ENCODE measurements at places on chromosomes 4 and X. TPM values are rescaled to one million over a fixed set of nuclear protein-coding genes. Genes with fewer than 3 reads are reported as not detected.

- no peaks in the 10 kb centered on the region for H3K27me3 ChIP-seq
- peaks cover 21% of the 10 kb centered on the region for H3K4me1 ChIP-seq
- DNase-seq: no peak
- no peak overlapping the region for H3K27ac ChIP-seq
- no peak overlapping the region for H3K4me3 ChIP-seq
Observed at GRCh38 chr4:179692222-179692621, 2250.0 kb upstream of the AGA start.

Gene PF4V1
- total RNA-seq: not detected

GRCh38 chr4:71609167-71609566 lies 174.7 kb downstream of the GC start:
- peaks cover 52% of the 10 kb centered on the region for H3K4me1 ChIP-seq
- H3K4me3 ChIP-seq: no peak overlapping the region
- H3K27me3 ChIP-seq: no peaks in the 10 kb centered on the region
- no peak for DNase-seq
- H3K36me3 ChIP-seq: peaks cover 43% of the 10 kb centered on the region

- no peaks in the 10 kb centered on the region for H3K4me1 ChIP-seq
- H3K4me3 ChIP-seq: no peak overlapping the region
- DNase-seq: no peak
Observed at GRCh38 chr4:2251795-2252529, 9.9 kb downstream of the MXD4 start.

- peaks cover 8% of the 10 kb centered on the region for H3K4me1 ChIP-seq
- no peak for DNase-seq
- no peak overlapping the region for H3K27ac ChIP-seq
- H3K36me3 ChIP-seq: peaks cover 3% of the 10 kb centered on the region
- no peaks in the 10 kb centered on the region for H3K27me3 ChIP-seq
Observed at GRCh38 chrX:143121477-143121876, 95.7 kb downstream of the SPANXN4 start.

- no peaks in the 10 kb centered on the region for H3K27me3 ChIP-seq
- H3K27ac ChIP-seq: no peak overlapping the region
- no peak for DNase-seq
- H3K4me1 ChIP-seq: peaks cover 4% of the 10 kb centered on the region
Observed at GRCh38 chr4:113495790-113496189, 265.7 kb downstream of the CAMK2D start.

DNA sequence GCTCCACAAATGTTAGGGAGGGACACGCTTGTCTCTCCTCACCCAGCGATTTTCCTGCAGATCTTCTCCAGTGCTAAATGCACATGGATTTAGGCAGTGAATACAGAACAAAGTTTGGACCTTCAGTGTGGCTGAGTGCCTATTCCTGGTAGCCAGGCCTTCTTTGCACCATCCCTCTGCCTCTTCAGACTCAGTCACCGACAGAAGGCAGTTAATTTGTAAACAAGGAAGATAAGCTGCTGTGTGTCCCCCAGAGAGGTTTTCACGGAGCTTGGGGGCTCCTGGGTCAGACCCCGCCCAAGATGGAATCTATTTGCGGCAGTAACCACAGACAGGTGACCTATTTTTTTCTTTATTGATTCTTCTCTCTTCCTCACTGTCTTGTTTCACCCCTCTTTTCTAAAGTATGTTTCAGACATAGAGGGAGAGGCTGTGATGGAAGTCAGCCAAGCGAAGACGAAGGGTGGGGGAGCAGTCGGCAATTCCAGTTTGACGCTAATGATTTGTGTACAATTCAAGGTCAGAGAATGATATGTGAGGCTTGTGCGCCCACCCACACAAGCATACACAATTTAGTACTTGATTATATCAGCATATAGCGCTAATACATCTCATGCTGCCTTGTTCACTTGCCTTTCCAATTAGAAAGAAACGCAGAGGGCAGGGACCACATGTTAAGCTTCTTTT lies 200.8 kb downstream of the MGST2 start:
- no peak for DNase-seq
- peaks cover 16% of the 10 kb centered on the region for H3K4me1 ChIP-seq
- no peaks in the 10 kb centered on the region for H3K27me3 ChIP-seq
- peak overlapping the region; percentile 73 for H3K27ac ChIP-seq
- no peak overlapping the region for H3K4me3 ChIP-seq

GRCh38 chr4:12957108-12957507 lies 527.0 kb downstream of the RAB28 start:
- H3K4me1 ChIP-seq: peaks cover 6% of the 10 kb centered on the region
- no peak overlapping the region for H3K4me3 ChIP-seq
- H3K27me3 ChIP-seq: peaks cover 2% of the 10 kb centered on the region
- no peaks in the 10 kb centered on the region for H3K36me3 ChIP-seq

DNA sequence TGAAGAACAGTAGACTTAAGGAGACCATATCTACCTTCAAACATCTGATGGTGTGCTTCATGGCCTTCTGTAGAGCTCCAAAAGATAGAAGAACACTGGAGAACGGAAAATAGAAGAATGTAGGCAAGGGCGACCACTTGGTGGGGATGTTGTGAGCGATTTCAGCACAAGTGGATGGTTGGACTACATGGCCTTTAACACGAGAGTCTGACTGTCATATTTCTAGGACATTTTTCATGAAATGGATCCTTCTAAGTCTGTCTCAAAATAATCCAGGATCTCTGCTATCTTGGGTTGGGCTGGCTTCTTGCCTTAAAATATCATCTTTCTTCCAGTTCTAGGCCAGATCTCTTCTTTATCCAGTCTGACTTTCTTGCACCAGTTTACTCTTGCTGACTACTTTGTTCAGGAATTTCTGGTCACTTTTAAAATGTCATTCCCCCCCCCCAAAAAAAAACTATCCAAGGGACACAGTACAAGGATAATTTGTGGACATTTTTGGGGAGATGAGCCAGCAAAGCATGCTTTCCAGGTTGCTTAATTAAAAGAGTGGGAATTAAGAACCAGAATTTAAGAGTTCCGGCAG lies 1.2 kb upstream of the MID1IP1 start:
- no peak overlapping the region for H3K27ac ChIP-seq
- no peaks in the 10 kb centered on the region for H3K27me3 ChIP-seq
- H3K36me3 ChIP-seq: no peaks in the 10 kb centered on the region
- peaks cover 11% of the 10 kb centered on the region for H3K4me1 ChIP-seq
- H3K4me3 ChIP-seq: no peak overlapping the region

- no peak overlapping the region for H3K27ac ChIP-seq
- H3K4me1 ChIP-seq: peaks cover 1% of the 10 kb centered on the region
- H3K36me3 ChIP-seq: no peaks in the 10 kb centered on the region
- H3K4me3 ChIP-seq: no peak overlapping the region
- peaks cover 12% of the 10 kb centered on the region for H3K27me3 ChIP-seq
Observed at GRCh38 chr4:182823576-182823975, 93.6 kb downstream of the DCTD start.

DNA sequence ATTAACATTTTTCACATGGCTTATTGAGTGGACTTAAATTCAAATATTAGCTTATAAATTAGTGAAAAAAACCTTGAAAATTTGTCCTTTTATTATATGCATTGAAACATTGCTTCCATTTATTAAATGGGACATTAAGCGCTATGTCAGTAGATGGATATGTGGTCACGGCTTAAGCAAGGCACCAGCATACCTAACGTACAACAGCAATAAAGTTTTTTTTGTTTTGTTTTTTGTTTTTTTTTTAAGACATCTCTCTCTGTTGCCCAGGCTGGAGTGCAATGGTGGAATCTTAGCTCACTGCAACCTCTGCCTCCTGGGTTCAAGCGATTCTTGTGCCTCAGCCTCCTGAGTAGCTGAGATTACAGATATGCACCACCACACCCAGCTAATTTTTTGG lies 31.6 kb downstream of the PGM2 start:
- H3K4me1 ChIP-seq: no peaks in the 10 kb centered on the region
- no peak for DNase-seq
- H3K27me3 ChIP-seq: no peaks in the 10 kb centered on the region
- H3K27ac ChIP-seq: no peak overlapping the region

Gene ARMCX1
- total RNA-seq: 31.6 TPM

Gene GAGE2A
- not detected for total RNA-seq

DNA sequence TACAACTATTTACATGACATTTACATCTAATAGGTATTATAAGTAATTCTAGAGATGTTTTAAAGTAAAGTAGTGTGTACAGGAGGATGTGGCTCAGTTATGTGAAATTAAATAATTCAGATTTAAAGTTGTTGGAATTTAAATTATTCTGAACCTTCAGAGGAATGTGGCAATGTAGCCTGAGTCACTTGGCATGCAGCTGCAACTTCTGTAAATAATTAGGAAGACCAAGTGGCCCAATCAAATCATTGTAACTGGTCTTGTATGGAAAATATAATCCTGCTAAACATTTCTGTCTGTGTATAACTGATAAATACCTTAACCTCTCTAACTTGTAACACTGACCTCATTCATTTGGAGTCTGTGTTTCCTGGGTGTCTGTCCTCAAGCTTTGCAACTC lies 828.9 kb downstream of the GLUD2 start:
- H3K36me3 ChIP-seq: peaks cover 1% of the 10 kb centered on the region
- DNase-seq: no peak
- H3K27ac ChIP-seq: no peak overlapping the region
- no peak overlapping the region for H3K4me3 ChIP-seq
- H3K27me3 ChIP-seq: no peaks in the 10 kb centered on the region

Gene GUCY1A1
- 4.0 TPM for total RNA-seq

DNA sequence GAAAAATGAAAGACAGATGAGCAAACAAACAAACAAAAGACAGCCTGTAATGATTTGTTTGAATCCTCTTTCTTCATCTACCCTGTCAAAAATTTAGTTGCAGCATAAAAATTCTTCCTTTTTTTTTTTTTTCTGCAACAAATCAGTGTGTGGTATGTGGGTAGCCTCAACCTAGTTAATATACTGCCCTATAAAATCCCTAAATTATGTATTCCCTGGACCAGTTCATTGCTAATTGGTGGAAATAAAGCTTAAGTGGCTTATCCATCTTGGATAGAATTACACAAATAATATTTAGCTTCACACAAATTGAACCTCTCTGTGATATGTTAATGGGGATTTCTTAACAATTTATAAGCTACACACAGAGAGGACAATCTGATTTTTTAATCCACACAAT lies 208.4 kb downstream of the NDST4 start:
- no peak overlapping the region for H3K4me3 ChIP-seq
- DNase-seq: no peak
- H3K27me3 ChIP-seq: no peaks in the 10 kb centered on the region
- no peak overlapping the region for H3K27ac ChIP-seq
- H3K36me3 ChIP-seq: no peaks in the 10 kb centered on the region

DNA sequence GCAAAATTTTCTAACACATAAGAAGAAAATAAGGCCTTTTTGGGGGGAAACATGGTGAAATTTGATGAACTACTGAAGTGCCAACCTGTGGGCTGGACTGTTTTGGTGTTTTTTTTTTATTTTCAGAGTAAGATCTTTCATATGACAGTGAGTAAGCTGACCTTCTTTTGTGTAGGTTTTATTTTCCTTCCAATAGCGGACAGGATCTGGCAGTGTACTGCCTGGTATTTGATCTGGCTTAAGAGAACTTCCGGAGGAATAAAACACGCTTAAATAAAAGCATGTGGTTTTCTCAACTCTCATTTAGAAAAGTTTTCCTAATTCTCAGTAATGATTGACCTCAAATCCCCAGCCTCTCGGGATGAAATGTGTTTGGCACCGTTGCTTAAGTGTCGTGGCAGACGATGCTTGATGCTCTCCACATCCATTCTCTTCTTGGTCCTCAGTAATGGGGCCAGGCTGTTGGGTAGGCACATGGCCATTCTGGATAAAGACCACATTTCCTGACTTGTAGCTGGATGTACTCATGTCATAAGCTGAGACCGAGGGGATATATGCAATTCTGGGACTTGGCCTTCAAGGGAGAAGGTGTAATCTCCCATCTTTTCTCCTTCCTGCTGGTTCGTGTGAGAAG lies 65.6 kb upstream of the PDLIM3 start:
- H3K4me1 ChIP-seq: no peaks in the 10 kb centered on the region
- no peak overlapping the region for H3K27ac ChIP-seq
- peaks cover 7% of the 10 kb centered on the region for H3K36me3 ChIP-seq
- no peak for DNase-seq

DNA sequence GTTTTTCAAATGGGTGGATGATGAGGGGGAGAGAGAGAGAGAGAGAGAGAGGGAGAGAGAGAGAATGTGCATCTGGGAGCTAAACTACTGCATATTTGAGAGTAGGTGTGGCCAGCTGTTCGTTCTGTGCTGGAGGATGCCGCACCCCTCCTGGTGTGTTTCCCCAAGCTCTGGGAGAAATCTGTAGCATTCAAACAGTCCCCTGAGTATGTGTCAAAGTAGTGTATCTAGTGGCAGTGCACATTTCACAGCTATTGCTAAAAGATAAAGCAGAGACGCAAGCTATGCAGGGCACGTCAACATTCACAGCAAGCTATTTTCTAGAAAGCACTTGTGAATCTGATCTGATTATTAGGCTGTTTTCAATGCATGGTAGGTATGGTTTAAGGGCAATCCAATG lies 83.5 kb upstream of the LIMCH1 start:
- no peak for DNase-seq
- peaks cover 5% of the 10 kb centered on the region for H3K27me3 ChIP-seq
- peaks cover 21% of the 10 kb centered on the region for H3K4me1 ChIP-seq
- no peak overlapping the region for H3K4me3 ChIP-seq
- no peak overlapping the region for H3K27ac ChIP-seq

Gene MAP9
- total RNA-seq: 33.2 TPM

- peak overlapping the region; percentile 14 for H3K27ac ChIP-seq
- no peak for DNase-seq
- peaks cover 18% of the 10 kb centered on the region for H3K27me3 ChIP-seq
- H3K4me3 ChIP-seq: no peak overlapping the region
Observed at GRCh38 chrX:1483843-1484637, 31.3 kb upstream of the ASMTL start.

- no peak overlapping the region for H3K27ac ChIP-seq
- H3K27me3 ChIP-seq: peaks cover 34% of the 10 kb centered on the region
- H3K36me3 ChIP-seq: no peaks in the 10 kb centered on the region
- peaks cover 10% of the 10 kb centered on the region for H3K4me1 ChIP-seq
Observed at GRCh38 chr4:7399440-7400234, 35.1 kb downstream of the PSAPL1 start.

GRCh38 chr4:47486231-47486673 lies 1.2 kb downstream of the ATP10D start:
- H3K27ac ChIP-seq: peak overlapping the region; percentile 99
- peaks cover 22% of the 10 kb centered on the region for H3K4me1 ChIP-seq
- DNase-seq: no peak
- peak overlapping the region; percentile 99 for H3K4me3 ChIP-seq
- H3K27me3 ChIP-seq: no peaks in the 10 kb centered on the region

Gene IL9R
- total RNA-seq: not detected

Gene RTL9
- total RNA-seq: 1.4 TPM

- DNase-seq: no peak
- H3K4me1 ChIP-seq: peaks cover 2% of the 10 kb centered on the region
- H3K4me3 ChIP-seq: no peak overlapping the region
- no peaks in the 10 kb centered on the region for H3K27me3 ChIP-seq
- H3K27ac ChIP-seq: no peak overlapping the region
Observed at GRCh38 chrX:26952213-26952612, 510.9 kb downstream of the PPP4R3C start.

Gene SCD5
- total RNA-seq: 15.7 TPM

Gene MEPE
- total RNA-seq: not detected

GRCh38 chr4:85805891-85806290 lies 330.9 kb downstream of the ARHGAP24 start:
- no peak for DNase-seq
- peaks cover 4% of the 10 kb centered on the region for H3K4me1 ChIP-seq
- no peaks in the 10 kb centered on the region for H3K27me3 ChIP-seq
- H3K27ac ChIP-seq: no peak overlapping the region
- no peak overlapping the region for H3K4me3 ChIP-seq
